ENCODE measurements at places on chromosomes 6 and 20. TPM values are rescaled to one million over a fixed set of nuclear protein-coding genes. Genes with fewer than 3 reads are reported as not detected.

DNA sequence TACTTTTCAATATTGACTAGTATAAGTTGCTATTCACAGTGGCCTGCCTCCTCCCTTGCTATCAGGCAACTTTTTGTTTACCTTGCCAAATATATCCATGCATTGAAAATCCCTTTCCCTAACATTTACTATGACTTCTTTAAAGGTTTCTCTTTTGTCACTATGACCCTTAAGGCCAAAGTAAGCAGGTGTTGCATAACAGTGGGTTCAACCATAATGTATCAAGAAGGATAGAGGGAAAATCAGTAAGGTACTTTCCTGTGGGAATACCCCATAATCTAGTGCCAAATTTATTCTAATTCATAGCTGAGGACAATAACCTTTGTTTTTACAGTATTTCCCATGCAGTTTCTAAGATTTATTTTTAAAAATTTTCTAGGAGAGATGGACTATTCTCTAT is 527.6 kb downstream of the CDKAL1 start:
- no peak for DNase-seq

DNA sequence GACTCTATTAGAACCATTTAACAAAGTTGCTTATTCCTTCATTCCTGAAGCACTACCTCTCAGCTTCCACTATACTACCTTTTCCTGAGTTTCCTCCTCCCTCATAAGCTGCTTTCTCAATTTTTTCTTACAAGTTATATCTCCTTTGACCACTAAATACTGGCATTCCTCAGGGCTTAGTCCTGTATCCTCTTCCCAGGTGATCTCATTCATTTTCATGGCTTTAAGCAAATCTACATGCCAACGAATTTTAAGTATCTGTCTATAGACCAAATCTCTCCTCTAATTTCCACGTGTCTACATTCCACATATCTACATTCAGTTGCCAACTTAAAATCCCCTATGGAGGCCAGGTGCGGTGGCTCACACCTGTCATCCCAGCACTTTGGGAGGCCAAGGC is 134.7 kb downstream of the BTBD9 start:
- DNase-seq = no peak

DNA sequence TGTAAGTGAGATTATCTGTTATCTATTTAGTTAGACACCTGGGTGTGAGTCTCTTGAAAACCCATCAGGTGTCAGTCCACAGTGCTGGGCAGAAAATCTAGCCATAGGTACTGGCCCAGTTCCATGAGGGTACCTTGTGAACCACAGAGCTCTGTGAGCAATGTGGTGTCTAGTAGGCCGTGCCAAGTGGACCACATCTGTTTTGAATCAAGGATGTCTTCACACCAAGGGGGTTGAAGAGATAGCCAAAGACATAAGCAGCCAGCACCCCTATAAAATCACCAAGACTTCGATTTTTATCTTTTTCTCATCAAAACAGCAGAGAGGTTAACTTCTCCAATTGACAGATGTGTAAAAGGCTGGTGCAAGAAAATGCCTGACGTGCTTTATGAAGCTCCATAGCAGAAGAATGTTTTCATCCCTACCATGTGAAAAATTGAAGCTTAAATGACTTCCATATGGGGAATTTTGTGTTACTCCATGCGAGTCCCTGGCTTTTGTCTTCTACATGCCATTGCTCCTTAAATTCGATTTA is 368.7 kb downstream of the HAO1 start:
- no peak for DNase-seq

GRCh38 chr6:153503810-153504209 is 372.7 kb upstream of the RGS17 start:
- DNase-seq = no peak

DNA sequence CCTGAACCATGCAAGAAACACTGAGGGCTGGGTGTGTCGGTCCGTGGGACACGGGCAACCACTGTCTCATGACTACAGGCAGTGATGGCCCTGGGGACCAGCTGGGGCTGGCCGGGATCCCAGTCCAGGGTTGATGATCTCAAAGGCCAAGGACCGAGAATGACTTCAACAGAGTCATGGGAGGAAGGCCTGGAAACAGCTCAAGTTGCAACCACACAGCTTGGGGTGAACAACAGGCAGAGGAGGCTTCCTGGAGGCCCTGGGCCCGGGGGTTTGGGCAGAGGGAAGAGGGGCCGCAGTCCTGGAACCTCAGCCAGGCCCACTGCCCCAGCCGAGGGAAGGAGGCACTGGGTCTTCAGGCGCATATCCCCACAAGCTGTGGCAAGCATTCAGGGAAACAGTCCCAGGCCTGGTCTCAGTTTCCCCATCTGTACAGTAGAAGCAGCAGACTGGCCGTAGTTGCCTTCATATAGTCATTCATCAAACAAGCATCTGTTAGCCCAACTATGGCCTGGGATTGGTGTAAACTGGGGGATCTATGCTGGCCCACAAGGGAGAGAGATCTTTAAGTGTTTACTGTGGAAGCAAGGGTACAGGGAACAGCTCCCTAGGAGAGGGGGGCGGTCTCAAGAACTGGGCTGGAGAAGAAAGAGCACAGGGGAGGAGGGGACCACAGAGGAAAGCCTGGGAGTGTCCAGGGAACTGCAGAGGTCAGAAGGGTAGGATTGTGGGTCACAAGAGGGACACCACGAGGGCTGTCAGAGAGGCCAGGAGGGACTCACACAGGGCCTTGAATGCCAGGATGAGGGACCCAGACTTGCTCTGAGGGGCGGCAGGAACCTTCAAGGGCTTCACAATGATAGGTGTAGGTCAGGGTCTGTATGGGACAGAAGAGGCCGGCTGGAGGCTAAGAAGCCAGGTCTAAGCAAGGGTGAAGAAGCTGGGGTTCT is 2.1 kb downstream of the MYL9 start:
- peak; percentile 90 for DNase-seq

- no peak for DNase-seq
Measured at GRCh38 chr20:1654996-1655395, 2.6 kb downstream of the SIRPG start.

- no peak for DNase-seq
Measured at GRCh38 chr20:46351357-46352058, 43.2 kb upstream of the CDH22 start.

GRCh38 chr6:136158387-136158821 is 91.7 kb downstream of the MTFR2 start:
- no peak for DNase-seq

DNA sequence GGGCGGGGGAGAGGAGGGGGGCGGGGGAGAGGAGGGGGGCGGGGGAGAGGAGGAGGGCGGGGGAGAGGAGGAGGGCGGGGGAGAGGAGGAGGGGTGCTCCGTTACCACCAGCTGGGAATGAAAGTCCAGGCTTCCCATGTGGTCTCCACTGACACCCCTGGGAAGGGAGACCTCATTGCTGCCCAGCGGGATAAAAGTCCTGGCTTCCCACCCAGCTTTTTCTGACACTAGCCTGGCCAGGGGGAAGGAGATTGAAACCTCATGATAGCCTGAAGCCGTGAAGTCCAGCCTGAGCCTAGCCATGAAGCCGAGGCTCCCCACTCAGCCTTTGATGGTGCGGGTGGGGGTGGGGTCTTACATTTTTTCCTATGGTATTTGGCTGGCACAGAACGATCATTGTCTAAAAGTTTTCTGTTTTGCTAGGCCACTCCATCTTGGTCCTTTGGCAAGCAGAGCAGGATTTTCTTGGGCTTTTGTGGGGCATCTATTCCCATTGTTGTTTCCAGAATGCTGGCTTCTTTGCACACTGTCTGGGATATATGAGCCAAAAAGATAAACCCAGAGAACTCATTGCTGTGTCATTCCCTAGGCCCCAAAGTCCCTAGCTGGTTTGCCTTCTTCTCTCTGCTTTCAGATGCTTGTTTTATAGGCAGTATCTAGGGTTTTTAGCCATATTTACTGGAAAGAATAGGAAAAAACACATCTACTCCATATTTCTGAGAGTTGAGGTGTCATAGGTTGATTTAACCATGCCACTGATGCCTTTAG is 67.9 kb upstream of the RNF24 start:
- no peak for DNase-seq

The SEMG1 gene
- not detected for total RNA-seq

The MEP1A gene
- total RNA-seq = not detected

The SLC26A8 gene
- total RNA-seq = 0.13 TPM

The PKIB gene
- total RNA-seq = 0.38 TPM

The HDAC2 gene
- 47.7 TPM for total RNA-seq

The CENPW gene
- total RNA-seq = 0.83 TPM

The LY6G5C gene
- 2.9 TPM for total RNA-seq

The IYD gene
- not detected for total RNA-seq

Data from cardiac septum (tissue), 1 donor.